Renal cortex interstitium (tissue), 15 donors: ENCODE measurements at places on chromosomes 1 and 21.

GRCh38 chr1:160186729-160187128 is 3.6 kb upstream of the CASQ1 start:
- DNase-seq = no peak

GRCh38 chr1:231630558-231631205 is 4.1 kb downstream of the DISC1 start:
- DNase-seq = no peak

GRCh38 chr1:211132721-211133392 is 1.1 kb downstream of the KCNH1 start:
- DNase-seq = no peak

GRCh38 chr1:167095368-167095767 is 1.5 kb downstream of the STYXL2 start:
- DNase-seq = no peak

DNA sequence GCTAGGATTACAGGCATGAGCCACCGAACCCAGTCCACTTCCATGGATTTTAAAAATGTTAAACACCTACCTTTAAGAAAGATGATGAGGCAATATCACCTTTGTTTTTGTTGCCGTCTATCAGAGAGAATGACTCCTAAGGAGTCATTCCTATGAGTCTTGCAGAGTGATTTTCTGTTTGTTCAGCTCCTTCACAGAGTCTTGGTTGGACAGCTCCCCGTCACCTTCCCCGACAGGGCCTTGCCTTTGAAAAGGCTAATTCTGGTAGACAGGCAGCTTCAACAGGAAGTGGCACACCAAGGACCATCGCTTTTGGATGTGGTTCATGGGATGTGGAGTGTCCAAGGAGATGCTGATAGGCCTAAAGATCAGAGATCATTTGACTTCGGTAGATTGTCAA is 17.5 kb downstream of the ZBTB18 start:
- no peak for DNase-seq

DNA sequence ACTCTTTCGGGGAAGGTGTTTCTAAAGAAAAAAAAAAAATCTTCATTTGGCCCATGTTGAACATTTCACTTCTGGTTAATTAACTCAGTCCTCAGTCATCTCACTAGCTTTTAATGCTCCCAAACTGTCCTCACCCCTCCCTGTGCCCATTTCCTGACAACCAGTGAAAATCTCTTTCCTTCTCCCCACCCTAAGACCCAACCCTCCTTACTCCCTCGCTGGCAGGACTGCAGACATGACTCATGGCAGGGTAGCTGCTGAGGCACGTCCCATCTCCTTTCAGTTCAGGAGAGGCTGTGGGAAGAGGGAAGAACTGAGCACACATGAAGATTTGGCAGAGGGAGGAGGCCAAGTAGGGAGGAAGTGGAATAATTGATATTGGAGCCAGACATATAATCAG is 12.6 kb downstream of the PKP1 start:
- no peak for DNase-seq

GRCh38 chr21:41805643-41806042 is 38.8 kb upstream of the RIPK4 start:
- no peak for DNase-seq

DNA sequence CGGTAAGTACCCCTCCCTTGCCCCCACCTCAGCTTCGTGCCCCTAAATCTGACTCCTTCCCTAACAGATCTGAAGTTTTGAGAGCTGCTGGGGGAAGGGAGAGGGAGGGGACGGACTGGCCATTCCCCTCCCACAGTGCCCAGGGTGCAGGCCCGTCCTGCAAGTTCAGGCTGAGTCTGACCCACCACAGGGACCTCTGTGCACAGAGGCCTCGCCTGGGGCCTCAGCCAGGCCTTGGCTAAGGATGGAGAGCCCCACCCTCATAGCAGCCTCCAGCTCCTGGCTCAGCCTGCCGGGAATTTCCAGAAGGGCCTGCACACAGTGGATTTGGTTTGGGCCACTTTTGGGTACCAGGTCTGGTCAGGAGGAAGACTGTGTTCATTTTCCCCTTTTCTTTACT is 31.2 kb upstream of the TNFRSF1B start:
- no peak for DNase-seq

DNA sequence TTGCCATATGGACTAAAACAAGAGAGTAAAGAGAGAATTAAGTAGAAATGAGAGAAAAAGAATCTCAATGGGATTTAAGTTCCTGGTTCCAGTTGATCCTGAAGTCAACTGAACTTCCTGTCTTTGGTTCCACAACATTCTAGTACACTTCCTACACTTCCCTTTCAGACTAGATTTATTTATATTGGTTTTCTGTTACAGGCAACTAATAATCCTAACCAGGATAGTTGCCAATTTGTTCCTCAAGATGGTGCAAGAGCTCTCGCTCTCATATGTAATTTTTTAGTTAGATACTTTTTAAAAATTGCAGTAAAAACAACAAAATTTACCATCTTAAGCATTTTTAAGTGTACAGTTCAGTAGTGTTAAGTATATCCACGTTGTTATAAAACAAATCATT is 28.8 kb upstream of the TRIM45 start:
- DNase-seq = no peak

- DNase-seq = no peak
These were observed 3.9 kb upstream of the TGFBR3 start for GRCh38 chr1:91889717-91890459.

GRCh38 chr1:226988334-226988666 is 48.2 kb downstream of the COQ8A start:
- no peak for DNase-seq

DNA sequence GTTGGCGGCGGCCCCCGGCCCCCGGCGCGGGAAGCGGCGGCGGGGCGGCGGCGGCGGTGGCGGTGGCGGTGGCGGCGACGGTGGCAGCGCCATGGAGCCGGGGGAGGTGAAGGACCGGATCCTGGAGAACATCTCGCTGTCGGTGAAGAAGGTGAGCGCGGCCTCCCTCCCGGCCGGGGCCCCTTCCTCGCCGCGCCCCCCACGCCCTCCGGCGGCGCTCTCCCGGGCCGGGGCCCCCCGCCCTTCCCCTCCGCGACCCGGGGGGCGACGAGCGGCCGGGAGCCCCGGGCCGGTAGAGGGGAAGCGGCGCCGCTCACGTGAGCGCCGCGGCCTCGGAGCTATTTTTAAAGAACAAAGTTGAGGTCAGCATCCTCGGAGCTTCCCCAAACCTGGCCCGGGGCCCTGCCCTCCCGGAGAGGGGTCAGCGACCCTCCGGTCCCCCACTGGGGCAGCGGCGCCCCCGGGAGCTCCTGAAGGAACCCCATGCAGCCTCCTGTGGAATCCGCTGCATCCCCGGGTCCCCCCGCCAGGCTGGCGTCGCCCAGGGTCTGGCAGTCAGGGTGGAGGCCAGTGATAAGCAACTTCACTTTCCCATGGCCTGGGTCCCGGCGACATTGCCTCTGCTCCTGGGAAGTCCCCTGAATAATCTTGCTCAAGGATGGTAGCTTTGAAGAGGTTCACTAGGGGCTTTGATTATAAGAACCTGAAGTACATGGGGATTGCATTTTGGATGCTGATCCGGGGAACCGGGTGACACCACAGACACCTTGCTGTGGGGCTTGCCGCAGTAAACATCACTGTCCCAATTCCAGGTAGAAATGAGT is 560 bp downstream of the PLEKHM2 start:
- no peak for DNase-seq

- no peak for DNase-seq
These were observed 49.6 kb upstream of the IRF2BP2 start for GRCh38 chr1:234659538-234659937.

GRCh38 chr1:96764469-96764868 is 42.9 kb downstream of the PTBP2 start:
- DNase-seq = no peak

- DNase-seq = no peak
These were observed 366.1 kb upstream of the PTBP2 start for GRCh38 chr1:96355521-96355920.

DNA sequence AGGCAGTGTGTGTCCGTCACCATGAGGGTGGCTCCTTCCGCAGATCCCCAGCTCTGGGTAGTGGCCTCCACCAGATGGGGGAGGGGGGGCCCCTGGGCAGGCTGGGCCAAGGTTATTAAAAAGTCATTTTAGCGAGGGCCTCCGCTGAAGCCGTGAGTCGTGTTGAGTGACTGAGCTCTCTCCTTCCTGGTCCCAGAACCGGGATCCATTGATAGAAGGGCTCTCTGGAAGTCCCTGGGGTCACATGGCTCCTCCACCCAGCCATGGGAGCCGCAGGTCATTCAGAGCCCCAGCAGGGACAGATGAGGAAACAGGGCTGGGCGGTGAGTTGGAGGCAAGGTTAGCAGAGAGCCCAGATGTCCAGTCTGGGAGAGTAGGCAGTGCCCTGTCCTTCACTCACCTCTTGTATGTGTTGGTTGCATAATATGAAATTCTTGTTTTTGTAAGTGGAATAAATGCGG is 12.9 kb downstream of the MIIP start:
- no peak for DNase-seq

GRCh38 chr1:30285501-30285932 is 437.9 kb downstream of the MATN1 start:
- no peak for DNase-seq

DNA sequence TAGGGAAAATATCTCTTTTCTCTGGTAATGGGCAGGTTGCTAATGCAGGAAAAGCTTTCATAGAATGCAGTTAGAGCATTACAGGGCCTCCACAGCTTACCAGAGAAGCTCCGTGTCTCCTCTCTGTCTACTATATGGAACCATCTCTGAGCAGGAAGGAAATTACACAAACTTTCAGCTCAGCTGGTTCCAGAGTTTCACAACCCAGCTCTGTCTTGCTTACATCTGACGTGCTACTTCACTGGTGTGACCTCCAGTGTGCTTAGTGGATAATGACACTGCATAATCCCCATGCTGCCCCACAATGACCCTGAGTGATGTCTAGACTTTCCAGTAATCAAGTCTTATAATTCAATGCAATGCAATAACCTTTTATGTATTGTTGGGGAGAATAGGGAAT is 4.3 kb upstream of the FGGY start:
- DNase-seq = no peak

- DNase-seq = no peak
These were observed 1748.4 kb downstream of the MRPL39 start for GRCh38 chr21:23858878-23859277.

DNA sequence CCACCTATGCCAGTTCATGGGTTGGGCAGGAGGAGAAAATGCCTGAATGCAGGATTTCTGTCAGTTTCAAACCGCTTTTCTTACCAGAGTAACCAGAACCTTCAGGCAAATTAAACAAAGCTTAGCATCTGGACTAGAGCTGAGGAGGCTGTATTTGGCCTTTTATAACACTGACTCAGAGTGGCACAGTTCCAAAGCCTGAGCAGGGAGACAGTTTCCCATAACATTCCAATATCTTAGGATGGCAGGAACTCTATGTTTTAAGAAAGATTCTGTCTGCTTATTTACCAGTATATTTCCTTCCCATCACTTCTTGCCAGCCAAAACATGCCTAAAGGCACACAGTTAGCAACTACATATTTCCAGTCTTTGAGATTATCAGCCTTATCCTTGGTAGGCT is 46.8 kb downstream of the UBR4 start:
- no peak for DNase-seq

DNA sequence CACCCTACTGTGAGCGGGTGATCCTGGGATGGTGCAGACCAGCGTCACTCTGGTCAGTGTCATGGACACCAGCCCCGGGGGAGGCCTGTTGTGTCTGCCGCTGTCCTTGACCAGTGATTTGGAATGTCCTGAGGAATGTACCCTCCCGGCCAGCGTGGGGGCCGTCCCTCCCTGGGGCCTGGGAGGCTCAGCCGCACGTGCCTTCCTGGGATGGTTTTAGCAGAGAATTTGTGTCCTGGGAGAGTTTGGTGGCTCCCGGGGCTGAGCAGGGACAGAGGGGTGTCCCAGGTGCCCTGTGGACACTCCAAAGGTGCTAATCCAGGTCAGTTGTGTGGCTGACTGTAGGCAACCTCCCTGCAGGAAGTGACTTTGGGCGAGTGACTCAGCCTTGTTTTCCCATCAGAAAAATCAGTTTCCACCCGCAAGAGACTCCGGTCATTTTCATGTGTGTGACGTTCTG is 6.2 kb downstream of the ARHGEF16 start:
- DNase-seq = no peak

DNA sequence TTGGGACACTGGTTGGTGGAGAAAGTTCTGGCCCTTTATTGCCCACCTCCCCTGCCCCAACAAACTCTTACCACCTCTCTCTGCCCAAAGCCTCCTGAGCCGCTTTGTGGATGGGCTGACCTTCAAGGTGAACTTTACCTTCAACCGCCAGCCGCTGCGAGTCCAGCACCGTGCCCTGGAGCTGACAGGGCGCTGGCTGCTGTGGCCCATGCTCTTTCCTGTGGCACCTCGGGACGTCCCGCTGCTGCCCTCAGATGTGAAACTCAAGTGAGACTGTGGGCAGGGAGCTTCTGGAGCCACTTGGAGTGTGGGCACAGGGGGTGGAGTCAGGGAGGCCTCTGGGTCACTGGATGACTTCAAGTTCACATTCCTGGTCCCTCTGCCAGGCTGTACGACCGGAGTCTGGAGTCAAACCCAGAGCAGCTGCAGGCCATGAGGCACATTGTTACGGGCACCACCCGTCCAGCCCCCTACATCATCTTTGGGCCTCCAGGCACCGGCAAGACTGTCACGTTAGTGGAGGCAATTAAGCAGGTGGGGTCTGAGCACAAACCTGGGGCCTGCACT is 12.5 kb downstream of the RHOC start:
- DNase-seq = no peak

DNA sequence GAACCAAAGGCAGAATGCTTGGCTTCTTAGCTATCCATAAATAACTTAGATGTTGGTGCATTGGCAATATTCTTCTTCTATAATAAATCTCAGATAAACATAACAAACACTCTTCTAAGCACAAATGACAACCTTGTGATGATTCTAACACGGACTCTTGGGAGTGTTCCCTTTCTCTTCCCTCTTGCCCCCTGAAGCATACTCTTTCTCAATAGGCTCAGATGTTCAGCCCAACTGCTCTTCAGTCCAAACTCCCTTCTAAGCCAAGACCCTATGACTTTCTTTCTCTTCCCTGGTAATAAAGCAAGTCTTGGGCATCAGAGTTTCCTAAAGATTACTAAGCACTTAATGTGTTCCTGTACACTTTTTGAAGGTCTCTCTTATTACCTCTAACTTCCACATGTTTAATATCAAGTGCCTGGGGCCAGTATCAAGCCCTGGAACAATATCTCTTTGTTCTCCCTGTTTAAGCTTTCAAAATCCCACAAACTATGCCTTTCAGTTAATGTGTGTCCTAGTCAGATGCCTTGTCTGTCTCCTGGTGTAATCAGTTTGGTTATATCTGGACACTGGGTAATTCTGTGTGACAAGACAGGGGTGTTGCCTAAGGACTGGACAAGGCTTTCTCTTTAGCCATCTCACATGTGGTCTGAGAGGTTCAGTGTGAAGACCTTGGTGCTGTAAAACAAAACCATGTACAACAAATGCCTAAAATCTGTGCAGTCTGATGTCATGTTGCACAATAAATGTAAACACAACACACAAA is 92.9 kb upstream of the IVNS1ABP start:
- DNase-seq = no peak

GRCh38 chr1:25566176-25566729 is 22.8 kb downstream of the LDLRAP1 start:
- no peak for DNase-seq

- DNase-seq = no peak
These were observed 51.1 kb downstream of the USP1 start for GRCh38 chr1:62487956-62488355.
